CD8-positive, alpha-beta memory T cell (primary cell): ENCODE measurements at places on chromosomes 7 and 10. TPM values are rescaled to one million over a fixed set of nuclear protein-coding genes. Genes with fewer than 3 reads are reported as not detected.

HECW1 gene
- not detected for polyA plus RNA-seq

TUBAL3 gene
- not detected for polyA plus RNA-seq

SORBS1 gene
- 0.28 TPM for polyA plus RNA-seq

FAM25G gene
- not detected for polyA plus RNA-seq

SNCG gene
- polyA plus RNA-seq = not detected

FKBP6 gene
- not detected for polyA plus RNA-seq

GIMAP7 gene
- 861 TPM for polyA plus RNA-seq
